ENCODE measurements at places on chromosomes 5 and 9.

- no peak for DNase-seq
Observed at GRCh38 chr5:35821513-35821912, 35.2 kb upstream of the IL7R start.

- no peak for DNase-seq
Observed at GRCh38 chr5:1134478-1134877, 22.6 kb upstream of the SLC12A7 start.

DNA sequence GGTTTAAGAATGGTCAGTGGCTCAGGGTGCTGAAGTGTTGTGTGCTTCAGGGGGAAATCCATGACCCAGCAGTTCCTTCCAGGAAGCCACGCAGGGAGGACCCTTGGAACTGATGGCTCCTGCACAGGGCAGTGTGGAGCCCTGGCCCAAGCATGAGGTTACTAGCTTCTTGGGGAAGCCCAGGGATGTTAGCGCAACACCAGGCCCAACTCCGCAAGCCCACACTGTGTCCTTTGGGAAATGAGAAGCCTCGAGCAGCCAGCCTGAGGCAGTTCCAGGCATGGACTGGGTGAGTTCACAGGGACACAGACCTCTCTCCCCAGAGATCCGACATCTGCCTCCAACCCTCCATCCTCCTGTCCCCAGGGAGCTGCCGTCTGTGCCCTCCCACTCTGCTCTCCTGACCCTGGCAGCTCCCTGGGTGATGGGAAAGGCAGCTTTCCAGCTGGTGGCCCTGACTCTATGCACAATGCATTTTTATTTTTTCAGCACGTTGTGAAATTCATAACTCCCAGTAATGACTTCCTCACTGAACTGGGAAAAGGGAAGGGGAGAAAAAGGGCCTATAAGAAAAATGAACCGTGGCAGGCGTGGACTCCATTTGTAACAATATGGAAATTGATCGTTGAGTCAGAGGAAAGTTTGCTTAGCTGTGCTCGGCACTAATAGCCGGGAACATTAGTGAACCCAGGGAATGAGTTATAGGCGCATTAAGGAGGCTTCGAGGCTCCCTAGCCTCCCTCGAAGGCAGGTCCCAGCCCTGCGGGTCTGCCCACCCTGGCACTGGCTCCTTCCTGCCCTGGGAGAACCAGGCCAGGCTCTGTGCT lies 34.1 kb downstream of the LMX1B start:
- DNase-seq = no peak

GRCh38 chr5:58505502-58505901 lies 14.3 kb downstream of the GAPT start:
- no peak for DNase-seq

GRCh38 chr5:83177803-83178202 lies 100.5 kb downstream of the XRCC4 start:
- no peak for DNase-seq

DNA sequence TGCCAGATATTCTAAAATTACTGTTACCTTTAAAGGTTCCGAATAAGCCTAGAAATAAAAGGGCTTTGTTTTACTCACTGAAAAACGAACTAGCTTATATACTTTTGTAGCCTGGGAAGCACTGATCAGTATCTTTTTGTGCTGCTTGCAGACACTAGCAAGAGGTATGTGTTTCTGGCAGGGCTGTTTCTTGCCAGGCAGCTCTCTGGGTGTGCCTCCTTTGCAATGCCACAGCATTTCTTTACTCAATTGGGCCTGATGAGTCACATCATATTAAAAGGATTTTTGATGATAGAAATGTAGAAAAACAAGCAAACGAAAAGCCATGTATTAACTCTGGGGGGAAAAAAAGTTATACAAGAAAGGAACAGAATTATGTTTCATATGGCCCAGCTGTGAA lies 35.6 kb downstream of the CD180 start:
- DNase-seq = no peak

DNA sequence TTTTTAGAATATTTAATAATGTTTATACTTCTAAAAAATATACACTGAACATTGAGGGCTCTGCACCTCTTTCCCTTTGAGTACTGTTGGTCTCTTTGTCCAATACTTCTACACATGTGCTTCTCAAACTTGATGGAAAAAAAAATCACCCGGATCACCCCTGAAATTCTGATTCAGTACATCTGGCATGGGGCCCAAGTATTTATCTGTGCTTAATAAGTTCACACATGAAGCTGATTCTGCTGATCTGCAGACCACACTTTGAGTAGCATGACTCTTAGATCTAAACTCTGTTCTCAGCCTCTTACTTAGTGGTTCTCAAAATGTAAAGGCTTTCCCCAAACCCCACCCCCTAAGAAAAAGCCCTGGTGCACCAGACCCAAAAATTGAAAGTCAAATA lies 12.0 kb downstream of the RUSC2 start:
- no peak for DNase-seq

DNA sequence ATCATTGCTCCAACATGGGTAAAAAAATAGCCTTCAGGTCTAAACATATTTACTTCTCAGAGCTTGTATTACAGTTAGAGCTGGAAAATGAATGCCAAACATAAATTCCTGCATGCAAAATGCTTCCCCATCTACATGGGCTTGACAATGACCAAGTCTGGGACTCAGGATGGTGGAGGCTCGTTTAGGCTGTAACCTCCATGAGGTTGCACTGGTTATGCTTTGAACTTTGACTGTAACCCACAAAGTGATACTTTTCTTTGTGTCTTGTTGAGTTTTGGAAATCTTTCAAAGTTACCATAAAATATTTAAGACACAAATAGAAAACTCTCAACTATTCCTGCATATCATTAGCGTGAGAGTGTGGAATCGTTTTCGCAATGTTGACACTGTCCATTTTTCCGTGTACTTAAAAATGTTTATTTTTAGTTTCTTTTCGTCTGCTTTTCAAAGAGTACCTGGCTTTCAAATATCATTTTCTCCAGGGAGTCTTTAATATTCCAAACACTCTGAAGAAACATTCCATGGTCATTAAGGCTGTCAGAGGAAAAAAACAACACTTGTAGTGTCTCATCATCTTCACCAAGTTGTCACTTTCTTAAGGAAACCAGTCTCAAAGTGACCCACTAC lies 487.8 kb downstream of the ENC1 start:
- no peak for DNase-seq

- no peak for DNase-seq
Observed at GRCh38 chr5:71782393-71782770, 63.3 kb downstream of the CARTPT start.

DNA sequence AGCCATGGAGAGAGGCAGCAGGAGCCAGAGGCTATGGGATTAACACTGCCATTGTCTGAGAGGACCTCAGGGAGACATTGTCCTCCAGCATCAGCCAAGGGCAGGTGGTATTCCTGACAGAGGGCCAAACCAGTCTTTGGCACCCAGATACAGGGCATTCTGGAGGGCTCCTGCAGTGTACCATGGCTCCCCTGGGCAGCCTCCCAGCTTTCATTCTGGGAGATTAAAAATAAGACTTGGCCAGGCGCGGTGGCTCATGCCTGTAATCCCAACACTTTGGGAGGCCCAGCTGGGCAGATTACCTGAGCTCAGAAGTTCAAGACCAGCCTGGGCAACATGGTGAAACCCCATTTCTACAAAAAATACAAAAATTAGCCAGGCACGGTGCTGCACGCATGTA lies 4.2 kb downstream of the MTAP start:
- DNase-seq = no peak

DNA sequence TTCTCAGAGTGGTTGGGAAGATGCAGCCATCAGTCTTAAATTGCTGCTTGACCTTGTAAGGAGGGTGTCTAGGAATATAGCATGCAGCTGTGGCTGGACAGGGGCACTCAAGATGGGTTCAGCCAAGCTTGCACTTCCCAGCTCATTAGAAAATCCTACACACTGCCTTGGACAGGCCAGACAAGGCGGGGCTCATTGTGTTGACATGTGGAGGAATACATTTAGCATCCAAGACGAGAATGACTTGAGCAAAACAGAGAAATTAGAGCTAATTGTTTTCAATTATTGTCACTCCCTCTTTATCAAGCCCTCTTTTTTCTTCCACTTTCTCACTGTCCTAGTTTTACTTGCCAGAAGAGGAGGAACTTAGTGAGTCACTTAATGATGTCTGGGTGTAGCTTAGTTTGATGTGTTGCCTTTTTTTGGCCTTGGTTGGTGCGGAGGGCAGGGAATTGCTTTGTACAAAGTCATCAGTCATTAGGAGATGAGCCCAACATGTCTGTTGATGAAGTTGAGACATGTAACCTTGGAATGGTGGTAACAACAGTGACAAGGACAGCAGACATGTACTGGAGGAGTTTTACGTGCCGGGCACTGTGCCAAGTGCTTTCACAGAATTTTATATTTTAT lies 1219.3 kb upstream of the WWC1 start:
- no peak for DNase-seq

GRCh38 chr9:120490888-120491595 lies 88.9 kb downstream of the CDK5RAP2 start:
- no peak for DNase-seq

GRCh38 chr9:119559056-119559455 lies 189.8 kb upstream of the BRINP1 start:
- no peak for DNase-seq

DNA sequence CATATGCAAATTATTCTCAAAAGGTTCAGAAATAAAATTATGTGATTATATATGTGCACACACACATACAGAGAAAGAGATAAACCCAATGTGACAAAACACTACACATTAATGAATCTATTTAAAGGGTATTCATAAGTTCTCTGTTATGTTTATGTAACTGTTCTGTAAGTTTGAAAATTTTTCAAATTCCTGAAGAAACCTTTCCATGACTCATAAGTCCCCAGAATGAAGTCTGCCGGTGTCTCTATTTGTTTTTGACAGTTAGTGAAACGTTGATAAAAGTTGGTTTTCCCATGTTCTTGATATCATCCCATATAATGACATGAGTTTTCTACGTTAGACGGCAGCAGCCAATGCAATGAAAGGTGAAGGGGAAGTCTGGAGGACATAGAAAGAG lies 199.5 kb upstream of the PUM3 start:
- no peak for DNase-seq

DNA sequence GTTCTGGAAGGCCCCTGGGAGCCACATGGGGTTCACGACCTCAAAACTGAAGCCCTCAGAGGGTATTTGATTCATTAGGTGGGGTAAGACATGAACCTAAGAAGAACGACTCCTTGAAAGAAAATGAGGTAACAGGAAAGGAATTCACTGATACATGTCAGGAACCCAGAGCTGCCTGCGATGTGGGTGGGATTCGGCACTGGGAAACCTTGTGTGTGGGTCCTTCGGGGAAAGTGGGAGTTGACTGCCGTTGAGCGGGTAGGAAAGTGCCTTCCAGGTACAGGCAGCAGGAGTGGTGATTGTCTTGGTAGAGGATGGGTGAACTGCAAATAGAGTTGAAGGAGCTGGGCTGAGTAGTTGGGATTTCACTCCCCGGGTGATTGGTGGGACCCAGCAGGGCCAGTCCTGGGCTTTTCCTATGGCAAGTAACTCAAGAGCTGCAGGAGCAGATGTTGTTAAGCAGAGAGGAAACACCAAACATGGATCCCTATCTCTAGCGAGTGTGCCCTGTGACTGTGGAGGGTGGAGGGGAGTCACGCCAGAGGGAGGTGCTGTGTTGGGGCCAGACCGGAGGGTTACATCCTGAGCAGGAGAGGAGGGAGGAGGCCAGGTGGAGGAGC lies 30.8 kb downstream of the ANKRD33B start:
- no peak for DNase-seq

DNA sequence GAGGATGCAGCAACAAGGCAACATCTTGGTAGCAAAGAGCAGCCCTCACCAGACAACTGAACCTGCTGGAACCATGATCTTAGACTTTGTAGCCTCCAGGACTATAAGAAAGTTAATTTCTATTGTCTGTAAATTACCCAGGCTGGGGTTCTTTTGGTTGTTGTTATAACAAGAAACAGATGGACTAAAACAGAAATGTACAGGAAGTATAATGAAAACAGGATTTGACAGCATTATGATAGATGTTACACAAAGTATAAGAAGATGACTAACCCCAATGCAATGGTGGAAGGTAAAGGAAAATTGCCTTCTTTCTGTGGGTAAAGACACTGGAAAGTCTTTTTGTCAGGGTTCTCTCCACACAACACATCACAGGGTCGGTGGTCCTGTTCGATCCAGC lies 204.2 kb downstream of the SGCD start:
- DNase-seq = no peak

- DNase-seq = no peak
Observed at GRCh38 chr5:8912106-8912505, 633.8 kb downstream of the SEMA5A start.

DNA sequence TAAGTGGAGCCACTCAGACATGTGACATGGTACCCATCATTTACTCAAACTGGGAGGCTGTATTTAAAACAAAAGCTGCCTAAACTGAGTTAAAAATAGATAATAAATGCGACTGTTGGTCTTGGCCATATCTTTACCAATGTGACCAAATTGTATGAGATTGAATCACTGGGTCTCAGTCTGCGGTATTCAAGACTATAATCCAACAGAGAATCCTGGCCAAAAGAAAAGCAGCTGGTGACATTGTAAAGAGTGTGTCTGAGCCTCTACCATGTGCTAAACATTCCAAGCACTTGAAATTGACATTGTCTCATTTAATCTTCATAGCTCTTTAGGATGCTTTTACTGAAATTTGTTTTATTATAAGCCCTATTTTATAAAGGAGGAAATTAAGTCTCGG lies 282.6 kb downstream of the ZNF608 start:
- DNase-seq = no peak

GRCh38 chr5:150778088-150778516 lies 455 bp upstream of the SMIM3 start:
- no peak for DNase-seq

- no peak for DNase-seq
Observed at GRCh38 chr9:3719286-3719685, 193.5 kb upstream of the RFX3 start.

GRCh38 chr5:181242031-181242451 lies 1.7 kb downstream of the RACK1 start:
- no peak for DNase-seq

DNA sequence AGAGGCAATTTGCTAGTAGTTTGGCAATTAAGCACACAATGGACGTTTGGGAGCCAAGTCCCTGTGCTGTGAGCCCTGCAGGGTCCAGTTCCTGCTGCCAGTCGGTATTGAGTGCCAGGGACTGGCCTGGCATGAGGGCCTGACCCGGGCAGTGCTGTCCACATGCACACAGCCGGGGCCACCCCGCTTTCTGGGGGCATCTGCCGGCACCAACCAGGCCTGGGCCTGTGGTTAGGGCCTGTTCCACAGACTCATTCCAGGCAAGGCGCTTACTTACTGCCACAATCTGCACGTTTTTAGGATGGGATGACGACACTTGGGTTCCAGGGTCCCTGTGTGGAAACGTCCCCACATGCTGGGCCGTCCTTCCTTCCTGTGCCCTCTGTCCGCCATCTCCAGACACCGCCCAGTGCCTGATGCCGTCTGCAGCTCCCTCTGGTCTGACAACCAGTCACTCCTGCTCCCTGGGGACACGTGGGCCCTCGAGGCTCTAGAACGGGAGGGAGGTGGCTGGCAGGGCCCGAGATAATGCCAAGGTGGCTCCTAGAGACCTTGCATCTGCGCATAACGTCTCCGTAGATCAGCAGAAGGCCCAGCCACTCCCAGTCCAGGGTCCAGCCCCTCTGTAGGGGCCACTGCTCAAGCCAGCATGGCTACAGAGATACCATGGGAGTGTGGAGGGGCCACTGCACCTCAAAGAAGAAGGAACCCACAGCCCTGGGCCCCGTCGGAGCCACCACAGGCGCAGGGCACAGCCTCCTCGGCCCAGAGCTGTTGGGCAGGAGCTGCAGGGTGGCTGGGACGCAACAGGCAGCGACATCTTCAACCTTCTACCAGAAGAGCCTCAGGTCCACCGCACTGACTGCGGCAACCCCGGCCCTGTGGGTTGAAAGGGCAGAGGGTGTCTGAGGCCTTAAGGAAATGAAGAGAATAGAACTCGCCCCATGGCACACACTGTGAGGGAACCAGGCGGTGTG lies 24.7 kb downstream of the SLC9A3 start:
- no peak for DNase-seq
